ENCODE measurements at places on chromosomes 13 and 19.

DNA sequence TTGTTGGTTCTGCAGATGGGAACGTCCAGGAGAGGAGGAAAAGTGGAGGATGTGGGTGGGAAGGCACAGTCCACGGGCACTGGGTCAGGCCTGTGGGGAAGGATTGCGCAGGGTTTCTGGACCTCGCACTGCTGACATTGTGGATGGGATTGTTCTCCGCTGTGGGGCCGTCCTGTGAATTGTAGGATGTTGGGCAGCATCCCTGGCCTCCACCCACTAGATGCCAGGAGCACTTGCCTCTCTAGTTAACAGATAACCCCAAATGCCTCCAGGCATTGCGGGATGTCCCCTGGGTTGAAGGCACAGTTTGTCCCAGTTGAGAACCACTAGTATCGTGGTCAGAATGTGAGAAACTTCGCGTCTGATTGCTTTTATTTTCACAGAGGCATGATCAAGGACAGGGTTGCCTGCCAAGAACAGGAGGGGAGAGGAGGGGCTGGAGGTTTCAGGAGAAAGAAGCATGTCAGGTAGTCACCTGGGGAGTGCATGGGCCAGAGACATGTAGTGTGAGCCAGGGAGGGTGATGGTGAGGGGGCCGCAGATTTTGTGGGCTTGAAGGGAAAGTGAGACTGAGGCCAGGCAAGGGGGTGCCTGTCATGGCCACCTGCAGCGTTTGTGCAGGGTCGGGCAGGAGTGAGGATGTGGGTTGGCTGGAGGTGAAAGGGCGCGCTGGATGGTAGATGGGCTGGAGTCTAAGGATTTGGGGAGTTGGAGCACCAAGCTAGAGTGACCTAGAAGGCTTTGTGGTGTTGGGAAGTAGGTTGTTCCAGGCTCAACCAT lies 3.2 kb downstream of the ZNF628 start:
- DNase-seq: no peak

DNA sequence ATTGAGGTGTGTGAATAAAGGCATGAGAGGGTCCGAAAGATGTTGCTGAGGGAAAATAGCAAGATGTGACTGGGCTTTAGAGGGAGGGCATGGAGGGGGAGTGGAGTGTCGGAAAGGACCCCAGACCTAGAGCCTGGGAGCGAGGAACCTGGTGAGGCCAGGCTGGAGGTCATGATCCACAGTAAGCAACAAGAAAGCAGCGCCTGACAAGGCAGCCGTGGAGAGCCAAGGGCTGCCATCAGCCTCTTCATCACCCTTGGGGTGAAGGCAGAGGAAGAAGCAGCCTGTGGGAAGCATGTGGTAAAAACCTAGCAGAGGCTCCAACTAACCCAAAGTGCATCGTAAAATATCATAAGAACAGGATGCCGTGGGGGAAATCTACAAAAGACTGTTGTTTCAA lies 162.8 kb upstream of the SOX1 start:
- no peak for DNase-seq

DNA sequence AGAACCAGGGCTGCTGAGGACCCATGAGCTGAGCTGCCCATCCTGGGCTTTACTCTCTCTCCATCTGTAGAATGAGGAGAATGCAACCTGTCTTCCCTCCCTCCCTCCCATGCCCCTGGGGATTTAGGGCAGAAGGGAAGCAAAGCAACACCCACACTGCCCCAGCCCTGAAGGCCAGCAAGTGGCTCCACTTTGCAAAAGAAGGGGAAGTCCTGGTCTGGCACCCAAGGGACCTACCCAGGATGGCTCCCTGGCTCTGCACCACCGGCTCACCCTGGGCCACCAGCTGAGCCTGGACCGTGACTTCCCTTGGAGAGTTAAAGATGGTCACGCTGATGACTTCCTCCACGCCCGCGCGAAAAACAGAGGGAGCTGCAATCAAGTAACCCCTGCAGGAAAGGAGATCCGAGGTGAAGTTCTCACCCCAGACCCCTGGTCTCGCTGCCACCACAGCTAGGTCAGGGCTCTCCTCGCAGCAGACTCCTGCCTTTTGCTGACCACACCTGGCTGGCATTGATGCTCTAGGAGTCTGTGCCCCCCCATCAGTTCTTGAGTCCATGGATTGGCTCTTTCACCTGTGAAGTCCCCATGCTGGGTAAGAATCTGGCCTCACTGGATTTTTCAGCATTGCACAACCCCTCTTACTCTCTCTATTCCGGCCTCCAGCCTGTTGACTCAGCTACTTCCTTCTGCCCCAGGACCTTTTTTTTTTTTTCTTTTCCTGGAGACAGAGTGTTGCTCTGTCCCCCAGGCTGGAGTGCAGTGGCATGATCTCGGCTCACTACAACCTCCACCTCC lies 4.6 kb downstream of the CPAMD8 start:
- no peak for DNase-seq

DNA sequence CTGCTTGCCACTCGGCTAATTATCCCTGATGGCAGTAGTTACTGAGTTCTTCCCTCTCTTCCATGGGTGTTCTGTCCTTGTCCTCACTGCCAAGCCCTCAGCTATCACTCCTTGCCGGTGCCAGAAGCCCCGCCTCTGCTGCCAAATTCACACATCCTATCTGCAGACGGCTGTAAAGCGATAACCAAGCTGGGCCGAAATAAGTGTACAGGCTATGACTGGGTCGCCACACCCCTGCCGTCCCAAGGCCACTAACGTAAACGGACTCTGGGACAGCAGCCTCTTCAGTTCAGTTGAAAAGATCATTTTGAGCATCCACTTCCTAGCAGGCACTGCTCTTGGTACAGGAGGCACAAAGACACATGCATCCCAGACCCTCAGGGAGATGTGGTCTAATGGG lies 13.3 kb downstream of the SLC7A1 start:
- DNase-seq: no peak

- DNase-seq: no peak
These were observed 21.8 kb downstream of the NAA16 start for GRCh38 chr13:41332829-41333228.

GRCh38 chr13:40780822-40781401 lies 8.5 kb upstream of the SLC25A15 start:
- no peak for DNase-seq

DNA sequence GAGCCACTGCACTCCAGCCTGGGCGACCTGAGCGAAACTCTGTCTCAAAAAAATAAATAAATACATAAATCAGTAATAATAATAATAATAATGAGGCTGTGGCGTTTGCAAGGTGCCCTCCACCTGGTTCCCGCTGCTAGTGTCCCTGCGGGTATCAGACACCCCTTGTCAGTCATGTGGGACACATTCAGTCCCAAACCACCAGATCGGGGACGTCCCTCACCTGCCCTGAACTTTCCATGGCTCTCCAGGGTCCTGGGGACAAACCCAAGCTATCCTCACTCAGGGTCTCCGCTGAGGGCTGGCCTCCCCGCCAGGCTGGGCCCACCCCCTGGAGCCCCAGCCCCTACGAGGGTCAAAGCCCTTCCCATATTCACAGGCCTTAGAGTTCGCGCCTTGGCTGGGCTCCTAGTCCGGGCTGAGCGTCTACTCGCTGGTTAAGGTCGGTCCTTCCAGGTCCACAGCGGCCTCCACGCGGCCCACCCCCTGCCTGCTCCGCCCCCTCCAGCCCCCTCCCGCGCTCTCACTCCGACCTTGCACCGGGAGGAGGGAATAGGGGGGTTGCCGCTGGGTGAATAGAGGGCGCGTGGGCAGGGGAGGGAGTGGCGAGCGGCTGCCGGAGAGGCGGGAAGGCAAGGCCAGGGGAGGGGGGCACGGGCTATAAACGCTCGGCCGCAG lies 349 bp upstream of the KISS1R start:
- no peak for DNase-seq

DNA sequence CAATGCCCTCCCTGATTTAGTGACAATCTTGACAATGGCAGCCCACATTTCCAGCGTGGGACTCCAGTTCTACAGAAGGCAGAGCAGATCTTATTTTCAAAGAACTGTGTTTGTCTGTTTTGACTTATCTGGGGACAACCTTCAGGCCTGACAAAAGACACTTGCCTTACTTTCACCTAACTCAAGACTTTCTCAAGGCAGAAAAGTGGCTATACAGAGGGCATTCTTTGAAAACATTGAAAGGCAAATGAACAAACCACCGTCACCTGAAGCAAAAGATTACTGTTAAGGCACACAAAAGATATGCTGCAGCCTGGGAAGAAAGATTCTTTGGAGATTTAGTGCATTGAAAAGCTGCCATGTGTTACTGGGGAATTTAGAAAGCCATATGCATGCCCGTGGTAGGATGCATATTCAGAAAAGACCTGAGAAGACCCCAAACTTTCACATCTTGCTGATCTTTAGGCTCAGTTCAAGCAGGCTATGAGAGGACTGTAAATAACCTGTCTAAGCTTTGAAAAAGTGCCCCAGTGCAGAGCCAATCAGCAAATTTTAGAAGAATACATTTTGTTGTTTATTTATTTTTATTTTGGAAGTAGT lies 82.8 kb downstream of the TSC22D1 start:
- no peak for DNase-seq

DNA sequence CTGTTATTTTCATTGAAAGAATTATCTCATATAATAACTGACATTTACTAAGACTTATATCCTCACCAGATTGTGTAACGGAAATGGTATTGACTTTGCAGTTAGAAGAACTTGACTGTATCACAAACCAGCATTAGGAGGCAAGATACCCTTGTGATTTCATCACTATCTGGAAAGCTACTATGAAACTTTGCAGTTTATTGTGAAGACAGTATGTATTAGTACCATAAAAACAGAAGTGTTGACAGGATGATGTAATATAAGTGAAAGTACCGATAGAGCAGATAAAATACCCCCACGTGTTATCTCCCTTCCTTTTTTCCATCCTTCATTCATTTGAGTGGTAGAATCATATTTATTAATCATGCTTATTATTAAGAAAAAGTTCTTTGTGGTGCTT lies 365.7 kb upstream of the KLHL1 start:
- no peak for DNase-seq

- no peak for DNase-seq
These were observed 529 bp downstream of the LONP1 start for GRCh38 chr19:5719274-5719960.

- DNase-seq: no peak
These were observed 89.3 kb downstream of the TM9SF2 start for GRCh38 chr13:99590519-99591011.

DNA sequence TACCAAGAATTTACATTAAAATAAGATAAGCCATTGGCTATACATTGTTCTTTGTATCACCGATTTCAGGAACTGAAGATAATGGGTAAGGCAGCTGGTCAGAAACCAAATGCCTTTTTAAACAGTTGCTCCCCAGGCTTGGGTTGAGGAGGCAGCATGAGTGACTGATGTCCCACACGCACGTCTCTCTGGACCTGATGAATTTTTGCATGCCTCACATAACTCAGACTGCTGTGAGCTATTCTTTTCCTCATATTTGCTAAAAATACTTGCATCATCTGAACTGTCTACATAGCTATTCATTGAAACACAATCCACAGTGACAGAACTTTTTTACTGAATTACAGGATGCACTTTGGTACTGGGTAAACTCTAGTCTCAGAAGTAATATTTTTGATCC lies 123.6 kb upstream of the MAB21L1 start:
- DNase-seq: no peak

DNA sequence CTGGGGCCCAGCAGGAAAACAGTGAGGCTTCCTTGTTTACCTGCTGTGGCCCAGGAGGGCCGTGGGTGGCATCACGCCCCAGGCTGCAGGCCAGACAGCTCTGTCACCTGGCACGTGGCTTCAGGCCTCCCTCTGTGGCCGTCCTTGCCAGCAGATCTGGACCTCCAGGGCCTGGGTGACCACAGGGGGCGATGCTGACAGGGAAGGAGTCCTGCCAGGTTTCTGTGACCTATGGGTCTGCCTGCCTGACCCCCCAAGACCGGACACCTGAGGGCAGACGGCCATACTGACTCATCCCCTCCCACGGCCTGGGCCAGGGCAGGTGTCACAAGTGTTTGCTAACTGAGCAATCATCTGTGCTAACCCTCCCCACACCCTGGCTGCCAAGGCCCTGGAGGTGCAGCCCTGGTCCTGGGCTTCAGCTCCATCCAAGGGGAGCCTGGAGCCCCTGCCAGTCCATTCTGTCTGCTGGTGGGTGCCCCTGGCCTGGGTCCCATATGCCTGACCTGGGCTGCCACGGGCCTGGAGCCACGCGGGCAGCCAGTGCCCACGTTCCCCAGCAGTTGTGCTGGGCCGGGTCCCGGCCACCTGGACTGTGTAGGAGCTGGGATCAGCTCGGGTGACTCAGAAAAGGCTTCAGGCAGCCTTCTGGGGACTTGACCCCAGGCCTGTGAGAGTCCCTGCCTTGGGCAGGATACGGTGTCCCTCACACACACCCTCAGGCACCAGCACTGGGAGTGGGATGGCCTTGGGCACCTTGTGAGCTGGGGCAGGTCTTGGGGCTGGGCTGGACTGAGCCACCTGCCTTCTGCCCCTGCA lies 3.7 kb downstream of the CDC34 start:
- no peak for DNase-seq

DNA sequence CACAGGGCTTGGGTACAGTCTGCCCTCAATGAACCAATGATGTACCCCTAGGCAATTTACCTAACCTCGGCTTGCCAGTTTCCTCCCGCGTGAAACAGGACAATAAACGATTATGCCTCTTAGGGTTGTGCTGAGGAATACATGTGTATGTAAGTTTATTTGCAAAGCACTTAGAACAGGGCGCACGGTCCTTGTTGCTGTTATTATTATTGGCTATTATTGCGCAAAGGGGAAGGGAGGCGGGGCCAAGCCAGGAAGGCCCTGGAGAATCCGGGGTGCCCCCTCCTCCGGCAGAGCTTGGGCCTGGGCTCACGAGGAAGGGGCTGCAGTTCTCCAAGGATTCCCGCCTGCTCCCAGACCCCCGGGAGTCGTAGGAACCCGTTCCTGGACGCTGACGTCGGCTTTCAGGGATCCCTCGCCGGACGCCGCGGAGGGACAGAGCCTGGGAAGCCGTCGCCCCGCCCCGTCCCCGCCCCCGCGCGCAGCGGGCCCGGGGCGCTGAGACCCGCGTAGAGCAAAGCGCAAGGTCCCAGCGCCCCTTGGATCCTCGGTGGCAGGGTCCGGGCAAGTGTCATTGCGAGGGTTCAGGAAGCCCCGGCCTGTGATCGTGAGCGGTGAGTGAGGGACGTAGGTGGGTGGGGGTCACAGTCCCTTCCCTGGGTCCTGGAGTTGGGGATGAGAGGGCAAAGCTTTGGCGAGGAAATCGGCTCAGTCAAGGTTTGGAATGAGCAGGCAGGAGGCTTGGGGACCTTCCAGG lies at the start of gene TMEM91:
TMEM91 (plus strand) TSS at position 293 of the 757 bp plus-strand sequence. CDS start 1,777 bp downstream, outside the sequence.
- DNase-seq: no peak

GRCh38 chr13:99659866-99660554 lies 158.7 kb downstream of the TM9SF2 start:
- no peak for DNase-seq

DNA sequence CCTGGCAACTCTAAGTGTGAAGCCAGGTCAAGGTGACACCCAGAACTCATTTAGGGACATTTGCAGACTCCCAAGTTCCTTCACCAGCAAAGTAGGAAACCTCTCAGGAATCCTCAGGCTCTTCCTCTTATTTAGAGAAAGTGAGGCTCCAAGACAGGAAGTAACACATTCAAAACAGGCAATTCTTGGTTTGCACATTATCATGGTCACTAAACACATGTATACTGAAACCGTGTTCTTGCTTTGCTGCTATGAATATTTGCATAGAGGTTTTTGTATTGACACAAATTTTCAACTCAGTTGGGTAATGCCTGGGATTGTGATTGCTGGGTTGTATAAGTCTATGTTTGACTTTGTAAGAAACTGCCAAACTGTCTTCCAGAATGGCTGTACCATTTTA lies 13.2 kb upstream of the URI1 start:
- DNase-seq: no peak
